ENCODE measurements at places on chromosomes 16 and 17.
A peak's percentile ranks its signal among the peaks of the same experiment; 100 is the strongest.

- DNase-seq, result no peak
These were observed 4.8 kb downstream of the SLC6A4 start for GRCh38 chr17:30230596-30231125.

DNA sequence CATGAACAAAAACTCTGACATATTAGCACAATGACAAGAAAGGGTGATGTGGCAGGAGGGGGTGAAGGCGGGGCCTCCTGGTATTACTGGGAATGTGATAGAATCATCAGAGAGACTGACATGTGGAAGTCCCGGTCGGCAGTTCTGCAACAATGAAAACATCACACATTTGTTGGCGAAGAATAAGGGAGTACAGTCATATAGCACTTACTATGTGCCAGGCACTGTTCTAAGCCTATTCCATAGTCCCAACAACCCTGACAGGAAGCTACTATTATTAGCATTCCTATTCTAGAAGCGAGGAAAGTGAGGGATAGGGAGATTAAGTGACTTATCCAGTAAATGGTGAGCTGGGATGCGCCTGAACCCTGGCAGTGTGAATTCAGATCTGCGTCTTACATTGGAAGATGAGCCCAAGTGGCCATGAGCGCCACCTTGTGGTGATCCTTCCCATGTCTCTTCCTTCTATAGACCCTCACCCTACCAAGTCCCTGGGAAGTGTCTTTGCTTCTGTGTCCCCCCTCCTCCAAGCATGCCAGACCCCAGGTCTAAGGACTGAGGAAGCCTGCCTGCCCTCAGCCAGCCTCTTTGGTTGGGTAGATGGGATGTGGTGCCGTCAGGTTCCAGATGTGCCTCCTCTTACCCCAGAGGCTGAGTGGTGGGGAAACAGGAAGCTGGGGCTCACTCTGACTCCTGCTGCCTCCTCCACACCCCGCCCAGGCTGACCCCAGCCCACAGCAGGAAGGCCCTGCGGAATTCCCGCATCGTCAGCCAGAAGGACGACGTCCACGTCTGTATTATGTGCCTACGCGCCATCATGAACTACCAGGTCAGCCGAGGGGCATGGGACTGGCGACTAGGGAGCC is 14.0 kb downstream of the FMNL1 start:
- peak; percentile 83 for DNase-seq

GRCh38 chr17:28935744-28936460 is 15.4 kb downstream of the PHF12 start:
- DNase-seq, result no peak

DNA sequence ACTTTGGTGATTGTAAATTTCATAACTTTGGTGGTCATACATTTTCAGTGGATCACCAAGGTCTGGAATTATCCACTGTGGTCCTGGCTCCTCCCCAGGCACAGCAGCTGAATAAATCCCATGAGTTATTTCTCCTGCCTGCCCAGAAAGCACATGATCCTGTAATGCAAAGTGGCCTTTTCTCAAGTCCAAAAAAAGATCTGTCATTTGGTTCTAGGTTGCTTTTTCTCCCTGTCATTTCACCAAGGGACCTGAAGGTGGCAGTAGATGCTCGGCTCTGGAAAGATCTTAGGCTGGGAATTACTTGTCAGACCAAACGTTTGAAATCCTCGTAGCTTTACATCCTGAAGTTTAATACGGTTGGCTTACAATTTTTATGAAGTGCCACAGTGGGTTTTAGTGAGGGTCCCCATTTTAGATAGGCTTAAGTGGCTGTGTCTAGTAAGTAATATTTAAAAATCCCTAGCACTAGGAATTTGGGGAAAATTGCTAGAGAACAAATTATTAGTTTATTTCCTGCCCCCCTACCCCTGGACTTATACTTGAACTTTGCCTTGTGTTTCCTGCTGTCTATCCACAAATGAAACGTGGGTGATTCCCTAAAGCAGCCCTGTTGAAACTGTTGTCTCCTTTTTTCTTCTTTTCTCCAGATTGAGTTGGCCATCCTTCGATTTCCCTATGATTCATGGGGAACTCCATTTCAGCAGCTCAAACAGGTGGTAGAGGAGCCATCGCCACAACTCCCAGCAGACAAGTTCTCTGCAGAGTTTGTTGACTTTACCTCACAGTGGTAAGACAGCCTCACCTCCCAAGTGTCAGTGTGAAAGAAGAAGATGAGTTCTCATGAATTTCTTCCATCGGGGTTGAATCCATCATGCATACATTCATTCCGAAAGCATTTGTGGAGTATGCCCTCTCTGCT is 111.7 kb downstream of the MAP2K6 start:
- peak; percentile 16 for DNase-seq

GRCh38 chr16:8727857-8728618 is 53.6 kb downstream of the ABAT start:
- DNase-seq, result no peak

GRCh38 chr16:17412791-17413190 is 58.0 kb downstream of the XYLT1 start:
- DNase-seq, result no peak

DNA sequence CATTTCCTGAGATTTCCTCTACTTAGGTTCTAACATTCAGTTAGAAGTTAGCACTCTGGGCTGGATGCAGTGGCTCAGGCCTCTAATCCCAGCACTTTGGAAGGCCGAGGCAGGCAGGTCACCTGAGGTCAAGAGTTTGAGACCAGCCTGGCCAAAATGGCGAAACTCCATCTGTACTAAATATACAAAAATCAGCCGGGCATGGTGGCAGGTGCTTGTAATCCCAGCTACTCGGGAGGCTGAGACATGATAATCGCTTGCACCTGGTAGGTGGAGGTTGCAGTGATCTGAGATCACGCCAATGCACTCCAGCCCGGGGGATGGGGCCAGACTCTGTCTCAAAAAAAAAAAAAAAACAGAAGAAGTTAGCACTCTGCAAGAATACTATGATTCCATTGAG is 1430.9 kb downstream of the CDH11 start:
- DNase-seq, result no peak

- DNase-seq, result no peak
These were observed 59.2 kb downstream of the SRL start for GRCh38 chr16:4182581-4183236.

DNA sequence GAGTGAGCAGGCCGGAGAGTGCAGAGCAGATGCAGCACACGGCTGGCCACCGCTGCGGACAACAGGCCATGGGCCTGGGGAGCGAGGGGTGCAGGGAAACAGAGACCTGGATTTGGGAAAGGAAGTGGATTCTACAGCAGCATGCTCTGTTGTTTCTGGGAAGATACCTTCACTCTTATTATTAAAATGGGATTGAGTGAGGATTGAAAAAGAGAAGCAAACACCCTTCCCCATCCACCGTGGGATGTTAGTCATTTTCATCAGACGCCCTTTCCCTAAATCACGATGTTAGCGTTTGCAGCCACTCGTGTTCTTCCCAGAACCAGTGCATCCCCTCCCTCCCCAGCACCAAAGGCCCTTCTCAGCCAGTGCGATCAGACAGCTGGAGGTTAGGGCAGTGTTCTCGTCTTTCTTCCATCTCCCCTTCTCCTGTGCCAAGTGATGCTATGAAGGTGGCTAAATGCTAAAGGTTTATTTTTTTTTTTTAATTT is 196.5 kb upstream of the CHMP6 start:
- no peak for DNase-seq

DNA sequence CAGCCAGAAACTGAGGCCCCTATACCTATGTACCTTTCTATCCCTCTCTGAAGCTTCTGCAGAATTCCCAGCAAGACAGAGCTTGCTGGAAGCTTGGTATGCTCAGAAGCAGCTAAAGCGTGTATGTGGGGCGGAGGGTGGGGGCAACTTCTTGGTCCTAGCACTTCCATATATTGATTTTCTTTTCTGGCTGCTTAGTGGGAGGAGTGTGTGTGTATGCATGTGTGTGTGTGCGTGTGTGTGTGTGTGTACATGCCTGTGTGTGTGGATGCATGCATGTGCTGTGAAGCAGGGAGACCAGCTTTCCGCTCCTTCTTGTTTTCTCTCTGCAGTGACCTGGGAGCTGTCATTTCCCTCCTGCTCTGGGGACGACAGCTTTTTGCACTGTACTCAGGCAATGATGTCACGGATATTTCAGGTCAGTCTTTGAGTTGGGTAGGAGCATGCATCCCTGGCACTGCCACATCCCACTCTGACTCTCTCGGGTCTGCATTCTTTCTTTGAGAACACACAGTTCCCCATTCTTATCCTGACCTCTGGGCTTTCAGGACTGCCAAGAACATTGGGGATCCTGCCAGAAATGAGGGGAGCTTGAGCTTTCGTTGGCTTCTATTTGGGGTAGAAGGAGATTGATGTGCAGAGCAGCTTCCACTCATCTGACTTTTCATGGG is 10.7 kb downstream of the HPR start:
- DNase-seq, result no peak

GRCh38 chr17:46733837-46734475 is 84.5 kb downstream of the WNT3 start:
- DNase-seq, result no peak

DNA sequence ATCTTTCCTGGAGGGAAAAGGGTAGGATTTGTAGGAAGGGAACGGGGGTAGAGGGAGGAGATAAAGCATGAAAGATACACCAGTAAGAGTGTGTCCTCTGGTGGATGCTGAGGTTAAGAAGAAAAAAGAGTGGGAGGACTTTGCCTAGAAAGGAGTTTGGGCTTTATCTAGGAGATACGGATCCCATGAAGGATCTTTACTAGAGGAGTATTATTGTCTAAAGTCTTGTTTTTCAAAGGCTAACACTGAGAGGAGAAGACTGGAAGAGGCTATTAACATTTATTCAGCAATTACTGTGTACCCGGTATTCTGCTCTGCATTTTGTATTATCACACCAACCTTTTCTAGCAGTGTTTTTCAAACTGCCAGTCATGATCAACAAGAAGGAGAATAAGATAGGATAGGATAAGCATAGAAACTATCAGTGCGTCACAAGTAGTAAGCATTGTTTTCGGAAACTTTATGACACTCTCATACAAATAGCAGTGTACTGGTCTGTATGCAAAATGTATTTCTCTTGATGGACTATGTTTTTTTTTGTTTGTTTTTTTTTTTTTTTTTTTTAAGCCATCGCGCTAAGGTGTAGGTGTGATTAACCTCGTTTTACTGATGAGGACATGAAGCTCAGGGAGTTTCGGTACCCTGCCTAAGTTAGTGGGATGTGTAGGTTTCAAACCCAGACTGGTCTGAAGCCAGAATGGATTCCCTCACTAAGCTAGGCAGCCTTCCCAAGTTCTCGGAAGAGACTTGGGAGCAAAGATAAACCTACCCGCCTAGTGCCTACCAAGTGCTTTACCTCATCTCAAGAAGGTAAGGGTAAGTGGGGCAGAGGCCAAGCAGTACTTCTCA is 1.3 kb upstream of the SP2 start:
- no peak for DNase-seq

DNA sequence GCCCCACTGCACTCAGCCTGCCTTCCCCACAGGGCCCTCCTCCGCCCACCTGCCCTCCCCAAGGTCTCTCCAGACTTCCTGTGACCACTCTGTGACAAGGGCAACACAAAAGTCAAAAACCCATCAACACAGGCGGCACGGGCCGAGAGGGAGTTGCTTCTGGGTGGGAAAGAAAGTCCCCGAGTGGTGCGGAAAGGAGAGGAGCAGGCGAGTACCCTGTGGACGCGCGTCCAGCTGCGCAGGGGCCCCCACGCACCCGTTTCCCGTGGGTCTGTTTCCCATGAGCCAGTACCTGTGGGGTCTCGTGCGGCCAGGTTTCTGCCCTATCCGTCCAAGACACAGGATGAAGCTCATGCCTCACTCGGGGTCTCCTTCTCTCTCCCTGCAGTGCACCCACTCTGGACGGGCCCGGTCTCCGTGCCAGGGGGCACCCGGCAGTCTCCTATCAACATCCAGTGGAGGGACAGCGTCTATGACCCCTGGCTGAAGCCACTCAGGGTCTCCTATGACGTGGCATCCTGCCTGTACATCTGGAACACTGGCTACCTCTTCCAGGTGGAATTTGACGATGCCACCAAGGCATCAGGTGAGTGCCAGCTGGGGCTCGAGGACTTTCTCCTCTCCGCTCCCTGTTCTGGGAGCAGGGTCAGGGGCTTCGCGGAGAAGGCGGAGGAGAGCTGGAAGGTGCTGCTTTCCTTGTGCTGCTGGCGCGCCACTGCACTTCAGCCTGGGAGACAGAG is 12.2 kb downstream of the CD2BP2 start:
- no peak for DNase-seq

DNA sequence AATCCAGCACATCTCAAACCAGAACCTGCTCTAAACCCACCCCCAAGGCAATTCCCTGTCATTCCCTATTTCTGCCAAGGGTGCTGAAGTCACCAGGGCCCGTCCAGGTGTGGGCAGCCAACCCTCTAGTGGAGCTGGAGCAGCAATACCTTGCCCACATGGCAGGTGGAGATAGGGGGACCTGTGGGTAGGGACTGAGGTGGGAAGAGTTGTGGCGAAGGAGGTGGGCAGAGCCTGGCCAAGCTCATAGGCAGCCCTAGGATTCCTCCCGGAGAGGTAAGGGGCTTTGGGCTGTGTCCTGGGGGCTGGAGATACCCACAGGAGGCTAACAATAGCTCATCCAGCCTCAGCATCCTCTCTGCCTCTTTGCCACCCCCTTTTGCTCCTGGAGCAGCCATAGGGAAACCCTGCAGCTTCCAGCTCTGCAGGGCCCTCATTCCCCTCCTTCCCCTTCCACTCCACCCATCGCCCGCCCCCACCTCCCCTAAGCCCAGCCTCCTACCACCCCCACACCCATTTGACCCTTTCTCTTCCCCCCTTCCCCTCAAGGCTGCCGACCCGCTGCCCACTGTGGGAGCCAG is 30.4 kb upstream of the CRHR1 start:
- no peak for DNase-seq

DNA sequence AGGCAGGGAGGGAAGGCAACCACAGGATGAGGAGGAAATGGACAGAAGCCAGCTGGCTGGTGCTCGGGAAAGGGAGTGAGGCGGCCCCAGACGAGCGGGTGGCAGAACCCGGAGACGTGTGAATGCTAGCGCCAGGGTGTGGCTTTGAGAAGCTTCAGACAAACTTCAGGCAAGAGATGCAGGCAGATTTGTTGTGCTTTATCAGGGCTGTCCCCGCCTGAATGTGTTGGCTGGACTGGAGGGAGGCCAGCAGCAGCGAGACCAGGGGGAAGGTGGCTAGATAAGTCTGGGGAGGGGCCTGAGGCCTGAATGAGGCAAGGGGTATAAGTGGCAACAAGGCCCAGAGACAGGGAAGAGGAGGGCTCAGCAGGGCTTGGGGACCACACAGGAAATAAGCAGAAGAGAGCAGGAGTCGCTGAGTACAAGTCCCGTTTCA is 22.0 kb downstream of the CAMKK1 start:
- DNase-seq, result no peak

GRCh38 chr17:44277976-44278375 is 10.0 kb upstream of the SLC4A1 start:
- DNase-seq, result no peak

- no peak for DNase-seq
These were observed 28.8 kb downstream of the NPLOC4 start for GRCh38 chr17:81608082-81608481.

All from BE2C (cell line).